CD14-positive monocyte (primary cell): ENCODE measurements at places on chromosomes 6 and 20.

DNA sequence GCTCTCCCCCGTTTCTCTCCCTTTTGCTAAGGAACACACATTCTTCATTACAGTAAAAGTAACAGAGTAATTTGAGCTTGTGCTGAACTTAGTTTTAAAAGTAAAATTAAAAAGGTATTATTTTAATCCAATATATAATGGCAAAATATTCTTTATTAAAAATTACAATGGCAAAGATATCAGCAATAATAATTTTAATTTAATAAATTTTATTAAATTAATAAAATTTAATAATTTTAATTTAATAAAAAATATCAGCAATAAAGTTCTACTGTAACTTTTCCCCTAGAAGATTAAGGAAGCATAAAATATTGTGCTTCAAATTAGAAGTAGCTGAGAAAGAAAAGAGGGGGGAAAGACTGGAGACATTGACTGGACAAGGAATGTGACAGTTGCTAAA lies 32.5 kb downstream of the DSE start:
- DNase-seq: no peak

DNA sequence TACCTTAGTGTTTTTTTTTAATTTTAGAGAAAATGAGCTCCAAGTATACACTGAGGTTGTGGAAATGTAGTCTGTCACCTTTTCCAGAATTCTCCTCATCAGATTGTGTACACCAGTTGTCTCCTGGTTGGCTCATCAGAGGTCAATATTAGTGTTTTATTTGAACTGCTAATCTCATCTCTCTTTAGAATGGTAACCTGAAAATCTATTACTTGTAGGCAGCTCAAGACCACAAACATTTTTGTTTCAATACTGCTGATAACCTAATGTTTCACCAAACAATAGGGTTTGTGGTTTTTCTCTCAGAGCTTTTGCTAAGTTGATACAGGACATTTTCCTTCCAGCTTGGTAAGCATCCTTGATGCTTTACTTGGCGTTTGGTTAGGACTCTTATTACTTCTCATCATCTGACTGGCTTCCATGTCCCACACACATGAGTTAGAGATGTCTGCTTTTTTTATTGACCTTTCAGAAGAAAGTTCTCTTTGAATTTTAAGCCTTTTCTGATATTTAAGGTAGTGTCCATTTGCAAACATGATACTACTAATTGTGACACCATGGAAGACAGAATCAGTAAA lies 15.1 kb downstream of the ADGRG6 start:
- no peak for DNase-seq

GRCh38 chr20:19605786-19606485 lies 152.1 kb upstream of the RIN2 start:
- no peak for DNase-seq

DNA sequence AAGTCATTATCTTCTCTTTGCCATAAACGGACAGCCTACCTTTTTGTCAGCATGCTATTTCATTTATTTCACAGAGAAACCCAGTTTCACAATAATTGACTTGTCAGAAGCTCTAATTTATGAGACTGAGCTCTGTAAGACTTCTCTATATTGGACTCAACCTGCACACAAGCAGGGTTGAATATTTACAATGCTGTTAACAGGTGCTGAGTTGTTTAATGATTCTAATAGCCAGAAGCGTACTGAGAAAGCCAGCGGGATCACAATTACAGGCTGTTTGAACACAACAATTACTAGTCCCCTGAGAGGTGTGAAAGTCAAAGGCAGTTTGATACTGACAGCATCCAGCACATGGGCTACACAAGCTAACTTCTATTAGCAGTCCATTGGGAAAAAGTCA lies 128.2 kb upstream of the SIM1 start:
- no peak for DNase-seq

DNA sequence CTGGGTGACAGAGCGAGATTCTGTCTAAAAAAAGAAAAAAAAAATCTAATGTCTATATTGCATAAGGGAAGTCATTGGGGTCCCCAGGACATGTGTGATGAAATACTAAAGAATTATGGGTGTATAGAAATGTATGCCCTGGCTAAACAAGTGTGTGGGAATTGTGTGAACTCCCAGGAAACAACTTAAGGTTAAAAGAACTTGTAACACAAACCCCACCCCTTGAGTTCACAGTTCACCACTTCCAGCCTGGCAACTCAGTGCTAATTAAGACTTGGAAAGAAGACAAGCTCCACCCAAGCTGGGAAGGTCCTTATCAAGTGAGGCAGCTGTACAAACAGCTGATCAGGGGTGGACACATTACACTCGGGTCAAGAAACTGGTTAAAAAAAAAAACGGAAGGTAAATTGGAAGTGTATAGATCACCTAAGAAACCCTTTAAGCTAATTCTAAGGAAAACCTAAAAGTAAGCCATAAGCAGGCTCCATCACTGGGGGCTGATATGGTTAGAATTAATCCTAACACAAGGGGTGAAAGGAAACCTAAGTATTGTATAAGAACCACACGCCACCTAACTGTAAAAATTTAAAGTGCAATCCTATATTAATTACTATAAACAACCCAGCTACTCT lies 25.2 kb downstream of the HLA-A start:
- peak; percentile 21 for DNase-seq

DNA sequence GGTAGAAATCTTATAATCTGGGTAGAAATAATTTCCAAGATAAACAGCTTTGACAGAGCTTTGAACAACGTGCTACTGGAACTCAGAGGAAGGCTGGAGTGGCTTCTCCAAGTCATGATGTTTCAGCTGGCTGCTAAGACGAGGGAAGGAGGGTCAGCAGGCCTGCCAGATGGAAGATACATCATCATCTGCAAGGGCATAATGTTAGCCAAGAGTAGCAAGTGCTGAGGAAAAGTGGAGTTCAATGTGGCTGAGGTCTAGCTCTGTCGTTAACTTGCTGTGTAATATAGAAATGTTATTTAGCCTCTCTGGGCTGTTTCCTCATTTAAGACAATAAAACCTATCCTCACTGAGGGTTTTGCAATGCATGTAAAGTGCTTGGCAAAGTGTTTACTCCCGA lies 35.1 kb downstream of the RGS17 start:
- DNase-seq: no peak

DNA sequence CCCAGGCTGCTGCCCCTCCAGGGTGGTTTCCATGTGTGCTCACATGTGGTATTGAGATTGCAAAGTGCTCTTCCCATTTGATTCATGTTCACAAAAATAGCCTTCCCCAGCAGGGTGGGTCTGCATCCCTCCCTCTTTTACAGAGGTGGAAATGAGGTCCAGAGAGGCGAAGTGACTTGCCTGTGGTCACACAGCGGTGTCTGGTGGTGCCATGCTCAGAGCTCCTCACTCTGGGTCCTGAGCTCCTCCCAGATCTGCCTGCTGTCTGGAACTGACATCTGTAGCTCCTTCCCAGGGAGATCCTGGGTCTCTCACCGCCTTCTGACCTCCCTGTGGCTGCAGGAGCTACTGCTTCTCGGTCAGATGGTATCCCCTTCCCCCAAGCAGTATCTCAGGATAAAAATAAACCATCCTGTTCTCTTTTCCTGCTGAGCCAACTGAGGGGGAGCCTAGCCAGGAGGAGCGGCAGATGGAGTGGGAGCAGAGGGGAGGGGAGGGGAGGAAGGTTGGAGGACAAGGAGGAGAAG lies 11.9 kb downstream of the CD40 start:
- no peak for DNase-seq

DNA sequence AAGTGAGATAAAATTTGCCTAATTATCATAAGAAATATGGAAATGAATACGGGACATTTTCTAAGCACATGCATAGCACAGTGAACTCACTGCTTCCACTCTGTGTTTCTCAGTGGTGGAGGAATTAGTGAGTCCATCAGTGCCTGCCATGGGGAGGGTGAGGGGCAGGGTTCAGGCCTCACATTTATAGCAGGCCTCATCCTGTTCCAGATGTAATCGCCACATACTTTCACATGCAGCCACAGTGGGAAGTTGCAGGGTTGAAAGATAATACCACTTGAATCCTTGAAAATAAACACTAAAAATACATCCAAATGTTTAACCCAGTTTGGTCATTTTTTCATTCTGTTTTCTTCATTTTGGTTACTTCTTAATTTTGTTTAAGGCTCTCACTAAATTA lies 29.9 kb upstream of the ANKEF1 start:
- DNase-seq: no peak

DNA sequence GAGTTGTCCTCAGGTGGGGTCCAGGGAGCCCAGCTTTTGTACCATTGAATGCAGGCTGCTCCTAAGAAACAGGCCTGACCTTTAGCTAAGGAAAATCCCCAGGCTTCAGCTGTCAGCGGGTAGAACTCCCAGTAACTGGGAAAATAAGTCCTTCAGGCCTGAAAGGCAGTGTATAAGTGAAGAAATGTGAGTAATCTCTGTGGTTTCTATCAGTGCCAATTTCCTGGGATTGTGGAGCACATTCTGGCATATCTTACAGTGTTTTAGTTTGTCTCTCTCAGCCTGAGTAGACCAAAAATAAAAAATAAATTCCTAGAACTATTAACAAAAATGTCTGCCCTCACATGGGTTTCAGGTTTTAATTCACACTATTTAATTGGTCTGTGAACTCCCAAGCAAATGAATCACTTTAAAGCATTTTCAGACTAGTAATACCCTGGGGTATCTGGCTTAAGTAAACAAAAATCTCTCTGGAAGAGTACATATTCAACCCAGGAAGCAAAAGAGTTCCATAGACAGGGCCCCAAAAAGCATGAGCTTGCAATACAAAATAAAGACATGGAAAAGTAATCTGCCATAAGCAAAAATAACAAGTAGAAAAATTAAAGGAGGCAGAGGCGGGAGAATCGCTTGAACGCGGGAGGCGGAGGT lies 566.2 kb upstream of the NOX3 start:
- no peak for DNase-seq

- DNase-seq: no peak
Measured at GRCh38 chr6:169253337-169254238, at the start of gene THBS2. Gene THBS2 (minus strand): TSS chr6:169253846. CDS start chr6:169250784, 3,062 bp downstream.

- DNase-seq: no peak
Measured at GRCh38 chr6:38119516-38119915, 300.0 kb downstream of the ZFAND3 start.

GRCh38 chr20:39318911-39319310 lies 356.8 kb downstream of the DHX35 start:
- DNase-seq: no peak

GRCh38 chr6:3943331-3943765 lies 94.2 kb downstream of the FAM50B start:
- DNase-seq: no peak

DNA sequence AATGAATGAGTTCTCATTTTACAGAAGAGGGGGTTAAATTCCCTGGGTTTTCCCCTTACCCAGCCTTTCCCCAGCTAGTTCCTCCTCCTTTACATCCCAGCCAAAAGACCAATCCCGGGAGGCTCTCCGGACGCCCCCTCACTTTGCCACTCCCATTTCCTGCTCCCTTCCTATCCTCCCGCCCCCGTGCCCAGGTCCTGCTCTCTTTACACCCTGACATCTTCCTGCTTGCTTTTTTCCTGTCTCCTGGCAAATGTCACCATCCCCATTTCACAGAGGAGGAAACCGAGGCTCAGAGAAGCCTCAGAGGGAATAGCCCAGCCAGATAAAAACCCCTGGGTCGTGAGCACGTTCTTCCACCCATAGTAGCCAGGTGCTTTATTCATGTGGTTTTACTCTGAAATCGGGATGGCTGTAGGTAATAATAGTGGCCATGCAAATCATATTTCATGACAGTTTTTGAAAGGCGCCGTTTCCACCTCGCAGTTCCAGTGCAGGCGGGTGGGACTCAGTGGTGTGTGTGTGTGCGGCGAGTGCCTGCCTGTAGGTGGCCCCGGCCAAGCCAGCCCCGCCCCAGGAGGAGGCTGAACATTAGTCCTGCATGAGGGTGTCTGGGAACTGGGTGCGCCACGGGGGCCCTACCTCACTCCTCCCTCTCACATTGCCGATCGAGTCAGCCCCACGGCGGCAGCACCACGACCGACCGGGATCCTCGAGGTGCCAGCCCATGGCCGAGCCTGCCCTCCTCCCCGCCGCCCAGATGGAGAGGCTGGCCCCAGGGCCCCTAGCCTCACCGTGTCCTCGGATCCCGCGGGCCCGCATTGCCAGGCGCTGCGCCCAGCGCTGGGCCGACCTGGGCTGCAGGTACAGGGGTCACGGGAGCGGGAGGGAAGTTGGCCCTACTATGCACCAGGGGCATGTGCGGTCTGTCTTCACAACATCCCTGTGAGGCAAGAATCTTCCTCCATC lies at the start of gene ARHGAP40:
ARHGAP40 (plus strand) TSS at position 594 of the 969 bp plus-strand sequence.
- no peak for DNase-seq

DNA sequence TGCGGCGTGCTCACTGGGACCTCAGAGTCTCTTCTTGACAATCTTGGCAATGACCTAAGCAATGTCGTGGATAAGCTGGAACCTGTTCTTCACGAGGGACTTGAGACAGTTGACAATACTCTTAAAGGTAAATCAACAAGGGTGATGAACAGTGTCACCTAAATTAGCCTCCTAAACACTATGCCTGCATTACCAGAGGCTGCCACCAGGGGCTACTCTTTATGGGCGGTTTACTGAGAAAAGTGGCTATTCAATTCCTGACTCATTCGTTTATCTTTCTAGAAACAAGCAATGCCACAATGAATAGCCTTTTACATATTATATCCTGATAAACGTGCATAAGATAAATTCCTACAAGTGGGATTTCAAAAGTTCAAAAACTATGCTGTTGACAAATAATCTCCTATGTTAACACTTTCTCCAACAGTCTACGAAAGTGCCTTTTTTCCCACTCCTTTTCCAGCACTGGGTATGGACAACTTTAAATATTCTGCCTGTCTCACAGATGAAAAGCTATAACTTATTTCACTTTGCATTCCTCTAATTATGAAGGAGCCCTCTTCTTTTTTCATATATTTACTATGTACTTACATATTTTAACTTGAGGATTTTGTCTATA lies 1.3 kb downstream of the BPIFA2 start:
- no peak for DNase-seq

DNA sequence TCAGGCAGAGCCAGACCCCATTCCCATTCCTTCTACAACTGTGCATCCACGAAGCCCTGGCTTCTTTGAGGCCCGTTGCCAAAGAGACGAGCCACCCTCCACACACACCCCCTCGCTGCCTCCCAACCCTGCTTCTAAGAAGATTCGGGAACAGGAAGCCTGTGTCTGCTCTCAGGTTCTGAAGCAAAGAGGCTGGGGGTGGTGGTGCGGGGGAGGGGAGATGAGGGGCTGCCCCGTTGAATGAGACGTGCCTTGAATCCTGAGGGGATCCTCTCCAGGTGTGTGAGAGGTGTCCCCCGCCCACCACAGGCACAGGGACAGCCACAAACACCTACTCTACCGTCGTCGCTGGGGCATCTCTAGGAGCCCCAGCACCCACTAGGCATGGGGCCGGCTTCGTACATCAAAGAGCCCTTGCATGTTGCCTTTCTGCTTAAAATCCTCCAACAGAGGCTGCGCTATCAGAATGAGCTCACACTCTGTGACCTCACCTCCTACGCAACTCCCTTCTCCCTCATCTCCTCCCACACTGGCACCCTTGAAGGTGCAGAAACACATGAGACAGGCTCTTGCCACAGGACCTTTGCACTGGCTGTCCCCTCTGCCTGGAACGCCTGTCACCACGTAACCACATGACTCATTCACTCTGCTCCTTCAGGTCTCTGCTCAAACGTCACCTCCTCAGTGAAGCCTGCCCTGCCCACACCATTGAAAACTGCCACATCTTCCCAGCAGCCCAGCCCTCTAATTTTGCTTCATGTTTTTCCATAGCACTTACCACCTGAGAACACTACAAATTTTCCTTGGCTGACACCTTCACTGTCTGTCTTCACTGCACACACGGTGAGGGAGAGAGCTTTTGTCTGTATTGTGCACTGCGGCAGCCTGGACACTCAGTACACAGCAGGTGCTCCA lies 58.5 kb downstream of the PREX1 start:
- peak; percentile 95 for DNase-seq
